ENCODE measurements at places on chromosomes 12 and 14.

- DNase-seq = no peak
Observed at GRCh38 chr14:98112194-98112780, 1159.7 kb downstream of the BCL11B start.

DNA sequence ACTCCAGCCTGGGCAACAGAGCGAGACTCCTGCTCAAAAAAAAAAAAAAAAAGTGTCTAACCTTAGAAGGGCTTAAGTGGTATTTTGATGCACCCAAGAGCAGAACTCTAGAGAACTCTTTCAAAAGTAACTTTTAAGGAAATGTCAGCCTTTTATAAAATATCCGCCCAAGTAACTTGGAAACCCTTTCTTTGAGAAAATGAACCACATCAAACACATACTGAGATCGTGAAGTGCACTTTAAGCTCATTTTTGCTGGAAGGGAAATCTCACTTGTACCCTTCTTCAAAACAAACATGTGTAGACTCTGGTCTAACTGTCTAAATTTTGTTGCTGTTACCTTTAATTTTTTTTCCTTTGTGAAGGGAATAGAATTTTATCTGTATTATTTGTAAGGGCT is 5.5 kb downstream of the C12orf56 start:
- no peak for DNase-seq

GRCh38 chr14:31243860-31244259 is 36.3 kb upstream of the HECTD1 start:
- DNase-seq = no peak

- no peak for DNase-seq
Observed at GRCh38 chr12:116882742-116883141, 1.5 kb upstream of the HRK start.
